ENCODE measurements at places on chromosomes 2 and 18. TPM values are rescaled to one million over a fixed set of nuclear protein-coding genes. Genes with fewer than 3 reads are reported as not detected.

Gene CRACDL
- 2.2 TPM for total RNA-seq

DNA sequence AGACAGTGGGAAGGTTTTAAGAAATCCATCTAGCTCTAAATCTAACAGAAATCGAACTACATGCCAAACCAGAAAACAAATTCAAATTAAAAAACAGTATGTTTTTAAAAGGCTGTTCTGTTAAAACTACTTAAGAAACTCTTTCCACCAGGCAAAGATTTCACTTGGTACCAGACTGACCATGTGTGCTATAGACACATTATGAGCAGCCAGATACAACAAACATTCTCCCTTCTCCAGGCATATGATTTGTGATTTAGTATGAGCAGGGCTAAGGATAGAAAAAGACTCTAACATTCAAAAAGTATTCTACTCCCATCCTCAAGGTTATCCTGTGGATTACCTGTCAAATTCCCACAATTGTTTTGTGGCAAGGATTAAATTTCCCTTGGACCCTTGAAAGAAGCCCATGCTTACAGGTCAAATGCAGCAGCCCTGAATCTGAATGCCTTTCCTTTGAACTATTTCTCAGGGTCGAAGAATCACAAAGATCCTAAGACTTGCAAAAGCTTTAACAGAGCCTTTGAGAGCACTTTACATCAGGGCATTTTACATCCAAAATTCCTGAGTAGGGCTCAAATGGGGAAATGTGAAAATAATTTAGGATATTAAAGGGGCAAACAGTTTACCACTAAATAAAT, 42.5 kb upstream of the TTC32 start:
- DNase-seq, result no peak

Gene RBM44
- total RNA-seq, result 0.22 TPM

Gene VWC2L
- not detected for total RNA-seq

DNA sequence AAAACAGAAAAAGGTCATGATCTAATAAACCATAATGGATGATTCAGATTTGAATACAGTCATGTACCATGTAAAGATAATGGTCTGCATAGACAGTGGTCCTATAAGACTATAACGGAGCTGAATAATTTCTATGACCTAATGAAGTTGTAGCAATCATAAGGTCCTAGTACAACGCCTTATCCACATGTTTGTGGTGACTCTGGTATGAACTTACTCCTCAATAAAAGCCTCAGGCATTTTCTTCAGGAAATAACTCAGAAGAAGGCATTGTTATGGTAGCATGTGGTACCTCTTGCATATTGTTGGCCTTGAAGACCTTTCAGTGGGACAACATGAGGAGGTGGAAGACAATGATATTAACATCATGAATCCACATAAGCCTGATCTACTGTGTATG, 883.3 kb downstream of the CNTNAP5 start:
- DNase-seq, result no peak

DNA sequence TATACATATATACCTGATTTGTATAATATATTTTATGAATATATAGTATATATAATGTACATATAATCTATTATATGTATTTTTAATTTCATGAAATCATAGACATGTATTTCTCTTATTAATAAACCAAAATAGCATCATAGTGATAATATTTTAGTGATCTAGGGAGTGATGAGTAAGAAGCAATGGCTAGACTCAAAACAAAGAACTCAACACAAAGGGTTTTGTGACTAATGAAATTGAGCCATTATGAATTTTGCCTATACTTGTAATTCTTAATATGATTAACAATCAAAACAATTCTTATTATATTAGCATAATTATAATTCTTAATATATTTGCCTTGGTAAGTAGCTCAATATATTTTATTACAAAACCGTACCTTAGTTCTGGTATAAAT, 1614.1 kb upstream of the TMEFF2 start:
- DNase-seq, result no peak

GRCh38 chr18:38646296-38646695, 1080.7 kb upstream of the CELF4 start:
- no peak for DNase-seq

Gene NTSR2
- not detected for total RNA-seq

- DNase-seq, result no peak
Observed at GRCh38 chr2:203787979-203788378, 79.6 kb upstream of the CTLA4 start.

Gene TTLL4
- total RNA-seq, result 5.8 TPM

- DNase-seq, result no peak
Observed at GRCh38 chr2:8674420-8675009, 7.3 kb upstream of the ID2 start.

DNA sequence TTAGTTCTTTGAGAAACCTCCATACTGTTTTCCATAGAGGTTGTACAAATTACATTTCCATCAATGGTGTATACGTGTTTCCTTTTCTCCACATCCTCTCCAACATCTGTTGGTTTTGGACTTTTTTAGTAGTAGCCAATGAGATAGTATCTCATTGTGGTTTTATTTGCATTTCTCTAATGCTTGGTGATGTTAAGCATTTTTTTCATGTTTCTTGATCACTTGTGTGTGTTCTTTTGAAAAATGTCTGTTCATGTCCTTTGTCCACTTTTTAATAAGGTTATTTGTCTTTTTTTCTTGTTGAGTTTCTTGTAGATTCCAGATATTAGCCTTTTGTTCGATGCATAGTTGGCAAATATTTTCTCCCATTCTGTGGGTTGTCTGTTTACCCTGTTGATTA, 392.3 kb upstream of the ZEB2 start:
- no peak for DNase-seq

DNA sequence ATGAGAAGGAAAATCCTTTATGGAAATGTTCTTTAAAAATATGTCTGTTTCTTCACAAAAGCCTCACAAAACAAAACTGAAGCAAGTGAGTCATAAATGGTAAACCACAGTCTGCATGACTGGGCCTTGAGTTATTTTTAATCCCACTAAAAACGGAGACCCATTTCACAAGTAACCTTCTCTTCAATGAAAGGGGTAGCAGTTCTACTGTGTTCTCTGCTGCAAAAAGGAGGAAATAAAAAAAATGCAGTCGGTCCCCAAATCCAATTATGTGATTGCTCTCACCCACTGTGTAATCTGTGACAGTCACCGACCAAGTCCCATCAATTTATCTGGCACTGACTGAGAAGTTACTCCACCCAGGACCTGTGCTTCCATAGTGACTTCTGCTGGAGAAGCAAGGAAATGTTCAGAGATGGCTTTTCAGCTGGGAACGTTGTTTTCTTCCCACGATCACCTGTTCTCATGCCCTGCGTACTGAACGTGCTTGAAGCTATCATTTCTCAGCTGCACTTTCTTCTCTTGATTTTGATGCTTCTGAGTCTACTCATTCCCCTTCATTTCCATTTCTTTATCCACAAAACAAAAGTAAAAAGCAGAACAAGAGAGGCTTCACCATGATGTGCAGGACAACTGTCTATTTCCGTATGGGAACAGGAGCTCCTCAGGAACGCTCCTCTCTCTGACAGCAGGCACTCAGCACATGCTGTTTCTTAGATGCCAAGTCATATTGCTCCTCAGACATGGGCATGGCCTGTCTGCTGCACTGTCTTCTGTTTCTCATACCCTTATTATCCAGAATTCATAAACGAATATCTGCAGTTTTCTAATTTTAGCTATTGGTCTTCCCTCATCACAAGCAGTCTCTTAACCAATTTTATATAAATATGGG, 80.0 kb upstream of the TMEM200C start:
- no peak for DNase-seq

DNA sequence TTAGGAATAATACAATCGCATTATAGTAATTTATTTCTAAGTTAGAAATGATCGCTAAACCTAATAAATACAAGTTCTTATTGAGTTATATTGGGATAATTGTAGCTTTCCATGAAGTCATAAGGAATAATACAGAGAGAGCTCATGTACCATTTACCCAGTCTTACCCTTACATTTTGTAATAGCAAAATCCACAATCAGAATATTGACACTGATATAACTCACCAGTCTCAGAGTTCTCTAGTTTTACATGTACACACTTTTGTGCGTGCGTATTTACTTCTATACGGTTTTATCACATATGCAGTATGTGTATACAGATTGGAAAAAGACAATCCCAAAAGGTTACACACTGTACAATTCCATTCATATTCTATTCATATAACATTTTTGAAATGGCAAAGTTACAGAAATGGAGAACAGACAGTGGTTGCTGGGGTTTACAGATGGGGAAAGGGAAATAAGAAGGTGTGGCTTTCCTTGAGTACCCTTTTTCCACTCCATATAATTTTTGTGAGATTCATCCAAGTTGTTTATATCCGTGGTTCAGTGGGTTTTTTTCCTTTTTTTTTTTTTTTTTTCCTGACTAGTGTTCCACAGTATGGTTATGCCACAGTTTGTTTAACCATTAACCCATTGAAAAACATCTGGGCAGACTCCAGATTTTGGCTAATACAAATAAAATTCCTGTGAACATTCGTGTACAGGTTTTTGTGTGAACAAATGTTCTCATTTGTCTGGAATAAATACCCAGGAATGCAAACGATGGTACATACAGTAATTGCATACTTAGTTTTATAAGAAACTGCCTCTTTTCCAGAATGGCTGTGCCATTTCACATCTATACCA, 117.2 kb downstream of the HNMT start:
- no peak for DNase-seq

GRCh38 chr18:76699923-76700322, 122.4 kb upstream of the ZNF236 start:
- no peak for DNase-seq

Gene SERPINB3
- not detected for total RNA-seq

Gene SERPINB4
- not detected for total RNA-seq

DNA sequence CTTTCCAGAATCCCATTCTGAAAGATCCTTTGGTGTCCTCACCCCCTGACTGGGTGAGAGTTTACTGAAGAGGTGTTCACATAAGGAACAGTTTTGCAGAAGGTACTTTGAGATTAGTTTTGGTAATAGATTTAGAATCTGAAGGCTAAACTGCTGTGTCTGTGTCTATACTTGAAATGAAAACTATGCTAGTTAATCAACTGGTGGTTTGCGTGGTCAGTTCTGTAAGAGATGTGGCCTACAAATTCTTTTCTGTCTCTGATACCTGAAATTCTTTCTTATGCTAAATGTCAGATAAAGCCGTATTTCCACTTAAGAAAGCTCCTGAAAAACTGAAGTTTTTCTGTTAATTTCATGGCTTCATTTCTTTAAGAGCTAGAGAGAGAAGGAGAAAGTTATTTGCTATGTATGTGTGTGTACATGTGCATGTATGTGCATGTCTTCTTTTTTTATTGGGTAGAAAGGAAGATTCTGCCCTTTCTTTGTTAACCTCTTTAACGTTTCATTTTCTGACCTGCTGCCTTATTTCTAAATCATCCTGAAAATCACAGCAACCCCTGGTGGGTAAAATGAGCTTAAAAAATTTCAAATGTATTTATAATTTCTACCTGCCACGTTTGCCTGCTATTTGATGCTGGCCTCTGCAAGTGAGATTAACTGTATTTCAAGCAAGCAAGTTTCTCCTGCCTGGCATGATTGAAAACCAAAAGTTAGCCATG, 552.0 kb upstream of the NRP2 start:
- DNase-seq, result no peak

DNA sequence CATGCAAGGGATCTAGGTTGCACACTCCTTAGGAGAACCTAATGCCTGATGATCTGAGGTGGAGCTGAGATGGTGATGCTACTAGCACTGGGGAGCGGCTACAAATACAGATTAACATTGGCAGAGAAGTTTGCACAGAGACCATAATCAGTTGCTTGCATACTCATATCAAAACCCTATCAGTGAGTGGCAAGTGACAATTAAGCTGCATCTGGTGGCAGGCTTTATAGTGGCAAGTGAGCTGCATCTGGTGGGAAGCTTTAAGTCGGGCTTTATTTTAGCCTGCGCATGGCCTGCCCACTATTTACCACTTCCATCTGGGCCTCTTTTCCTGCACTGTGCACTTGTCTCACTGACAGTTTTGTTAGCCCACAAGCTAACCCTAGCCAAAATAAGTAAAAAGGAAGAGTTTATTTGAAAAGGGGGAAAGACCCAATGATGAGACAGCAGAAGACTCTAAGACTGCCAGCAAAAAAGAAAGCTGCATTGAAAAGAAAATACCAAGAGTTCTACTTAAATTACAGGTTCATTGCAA, 140.9 kb upstream of the B3GNT2 start:
- no peak for DNase-seq

GRCh38 chr2:43937269-43937820, 58.4 kb downstream of the LRPPRC start:
- no peak for DNase-seq

DNA sequence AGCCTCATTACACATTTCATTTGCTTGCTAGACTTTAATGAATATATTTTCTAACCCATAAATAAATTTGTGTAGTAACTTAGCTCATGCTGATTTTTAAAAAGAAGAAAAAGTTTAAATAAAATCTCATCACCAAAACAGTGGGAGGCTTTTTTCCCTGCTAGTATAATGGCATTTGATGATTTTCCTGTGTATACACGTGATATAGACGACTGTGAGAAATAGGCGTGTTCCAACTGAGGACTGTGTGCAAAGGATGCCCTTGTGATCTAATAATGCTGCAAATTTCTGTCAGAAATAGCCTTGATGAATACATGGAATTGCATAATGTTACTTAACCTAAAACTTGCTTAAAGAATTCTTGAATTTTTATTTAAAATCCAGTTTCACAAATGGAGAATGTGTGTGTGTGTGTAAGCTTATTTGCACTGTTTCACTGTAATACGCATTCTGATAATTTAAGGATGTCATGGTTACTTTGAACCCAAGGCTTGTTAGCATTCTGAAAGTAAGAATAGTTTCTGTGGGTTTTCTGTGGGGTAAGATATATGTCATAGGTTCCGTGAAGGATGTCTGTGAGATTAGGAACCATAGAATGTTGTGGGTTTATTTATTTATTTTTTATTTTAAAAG, 178.0 kb downstream of the DLGAP1 start:
- DNase-seq, result no peak

- no peak for DNase-seq
Observed at GRCh38 chr2:60416221-60417008, 137.0 kb downstream of the BCL11A start.

Gene OTOS
- not detected for total RNA-seq

Gene XRCC5
- total RNA-seq, result 183 TPM

Gene ZNF892
- total RNA-seq, result 4.8 TPM

Gene ABCA12
- under 0.01 TPM for total RNA-seq

Gene FARP2
- 22.7 TPM for total RNA-seq

- DNase-seq, result no peak
Observed at GRCh38 chr2:84647267-84647666, 131.0 kb downstream of the DNAH6 start.

GRCh38 chr2:64018701-64019082, 536 bp downstream of the VPS54 start:
- peak; percentile 49 for DNase-seq

DNA sequence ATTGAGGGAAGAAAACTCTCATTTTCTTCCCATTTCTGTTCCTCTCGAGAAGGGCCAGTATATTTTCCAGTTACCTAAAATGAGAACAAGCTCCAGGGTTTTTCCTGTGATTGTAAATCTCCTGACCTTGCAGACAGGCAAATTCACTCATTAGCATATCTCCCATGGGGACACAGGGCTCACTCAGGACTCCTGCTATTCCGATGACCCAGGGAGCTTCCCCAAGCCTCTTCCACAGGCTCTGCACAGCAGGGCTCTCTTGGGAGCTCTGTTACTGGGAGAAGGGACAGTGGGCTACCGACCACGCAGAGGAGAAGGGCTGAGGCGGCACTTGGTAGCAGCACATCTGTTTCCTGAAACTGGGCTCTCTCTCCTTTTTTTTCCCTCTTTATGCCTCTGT, 135.2 kb upstream of the CAPN13 start:
- no peak for DNase-seq

GRCh38 chr2:160336105-160336504, 136.0 kb upstream of the ITGB6 start:
- DNase-seq, result no peak

GRCh38 chr2:215983581-215984351, 29.6 kb downstream of the MREG start:
- no peak for DNase-seq
